ENCODE measurements at places on chromosomes 1 and 21.

- no peak for DNase-seq
These were observed 45.2 kb downstream of the NENF start for GRCh38 chr1:212477680-212478466.

DNA sequence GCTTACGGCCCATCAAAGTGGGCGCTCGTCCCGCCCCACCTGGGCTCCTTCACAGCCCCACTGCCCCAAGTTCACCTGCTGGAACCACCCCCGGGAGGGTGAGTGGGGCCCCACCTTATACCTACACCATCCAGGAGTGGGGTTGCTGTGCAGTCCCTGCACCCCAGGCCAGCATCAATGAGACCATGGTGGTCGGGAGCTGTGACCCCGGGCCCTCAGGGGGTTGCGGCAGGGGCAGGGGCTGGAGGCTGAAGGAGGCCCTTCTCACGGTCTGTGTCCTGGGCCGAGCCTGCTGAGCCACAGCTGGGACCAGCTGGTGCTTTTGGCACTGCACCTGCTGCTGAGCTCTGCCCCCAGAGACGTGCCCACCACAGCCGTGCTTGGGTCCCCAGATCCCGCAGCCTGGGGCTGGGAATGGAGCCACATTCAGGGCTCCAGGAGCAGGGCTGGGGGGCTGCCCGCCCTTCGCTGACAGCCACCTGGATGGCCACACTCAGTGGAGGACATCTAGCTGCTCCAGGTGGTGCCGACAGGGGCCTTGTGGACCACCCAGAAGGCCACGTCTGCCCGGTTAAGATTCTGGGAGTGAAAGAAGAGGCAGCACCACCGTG lies 17.4 kb downstream of the ACTRT2 start:
- DNase-seq: no peak

DNA sequence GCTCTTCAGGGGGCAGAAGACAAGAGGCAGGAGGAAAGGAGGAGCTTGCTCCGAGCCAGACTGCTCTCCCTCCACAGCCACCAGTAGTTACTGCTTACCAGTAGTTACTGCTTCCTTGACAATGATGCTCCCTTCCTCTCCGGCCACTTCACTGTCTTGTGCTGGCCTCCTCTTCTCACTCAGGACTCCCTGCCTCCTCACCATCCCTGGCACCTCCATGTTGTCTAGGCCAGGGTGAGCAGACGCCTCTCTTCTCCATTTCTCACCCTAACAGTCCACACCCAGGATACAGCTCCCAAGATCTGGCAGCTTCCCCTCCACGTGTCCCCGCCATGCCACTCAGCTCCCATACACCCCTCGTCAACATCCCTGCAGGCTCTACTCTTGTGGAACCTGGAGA lies 82.4 kb upstream of the TLR5 start:
- DNase-seq: no peak

- DNase-seq: no peak
These were observed 237.2 kb downstream of the NPHP4 start for GRCh38 chr1:5754817-5755551.

GRCh38 chr1:5596651-5597050 lies 395.6 kb downstream of the NPHP4 start:
- DNase-seq: no peak

- no peak for DNase-seq
These were observed 186.2 kb downstream of the C1orf94 start for GRCh38 chr1:34362949-34363348.

GRCh38 chr1:60280256-60280655 lies 206.7 kb upstream of the C1orf87 start:
- DNase-seq: no peak

DNA sequence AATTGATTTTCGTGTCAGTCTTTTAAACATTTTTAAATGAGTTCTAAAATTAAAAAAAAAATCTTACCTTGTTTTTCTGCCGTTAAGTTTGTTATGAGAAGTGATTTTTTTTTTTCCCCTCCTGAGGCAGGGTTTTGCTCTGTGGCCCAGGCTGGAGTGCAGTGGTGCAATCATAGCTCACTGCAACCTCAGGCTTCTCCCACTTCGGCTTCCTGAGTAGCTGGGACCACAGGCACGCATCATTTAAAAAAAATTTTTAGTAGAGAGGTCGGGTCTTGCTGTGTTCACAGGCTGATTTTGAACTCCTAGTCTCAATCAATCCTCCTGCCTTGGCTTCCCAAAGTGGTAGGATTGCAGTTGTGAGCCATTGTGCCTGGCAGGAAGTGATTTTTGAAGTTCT lies 41.1 kb downstream of the MTR start:
- DNase-seq: no peak
